ENCODE measurements at places on chromosomes 2 and 18. TPM values are rescaled to one million over a fixed set of nuclear protein-coding genes. Genes with fewer than 3 reads are reported as not detected.
A peak's percentile ranks its signal among the peaks of the same experiment; 100 is the strongest.

DNA sequence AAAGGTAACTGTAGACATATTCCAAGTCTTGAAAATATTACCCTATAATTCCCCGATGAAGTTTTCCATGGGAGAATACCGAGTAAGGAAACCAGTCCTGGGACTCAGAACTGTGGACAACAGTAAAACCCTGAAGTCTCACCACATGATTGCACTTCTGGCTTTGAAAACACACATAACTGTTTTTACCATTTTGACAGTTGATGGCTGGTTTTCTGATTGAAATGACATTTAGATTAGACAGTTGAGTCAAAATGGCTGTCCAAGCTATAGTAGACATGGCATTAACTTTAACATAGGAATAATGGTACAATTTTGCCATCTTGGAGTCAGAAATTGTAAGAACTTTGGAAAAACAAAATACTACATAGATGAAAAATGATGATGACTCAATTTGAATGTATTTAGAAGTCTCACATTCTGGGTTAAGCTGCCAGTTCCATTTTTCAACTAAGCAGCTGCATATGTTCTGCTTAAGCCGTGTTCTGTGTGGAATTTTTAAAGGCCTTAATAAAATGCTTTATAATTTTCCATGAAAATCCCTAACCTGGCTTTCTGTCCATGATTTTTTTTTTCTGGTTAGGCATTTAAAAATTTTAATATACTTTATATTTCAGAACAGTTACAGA lies 38.3 kb upstream of the WIPF1 start:
- DNase-seq: no peak

The SCN3A gene
- not detected for total RNA-seq

The DAW1 gene
- total RNA-seq: not detected

DNA sequence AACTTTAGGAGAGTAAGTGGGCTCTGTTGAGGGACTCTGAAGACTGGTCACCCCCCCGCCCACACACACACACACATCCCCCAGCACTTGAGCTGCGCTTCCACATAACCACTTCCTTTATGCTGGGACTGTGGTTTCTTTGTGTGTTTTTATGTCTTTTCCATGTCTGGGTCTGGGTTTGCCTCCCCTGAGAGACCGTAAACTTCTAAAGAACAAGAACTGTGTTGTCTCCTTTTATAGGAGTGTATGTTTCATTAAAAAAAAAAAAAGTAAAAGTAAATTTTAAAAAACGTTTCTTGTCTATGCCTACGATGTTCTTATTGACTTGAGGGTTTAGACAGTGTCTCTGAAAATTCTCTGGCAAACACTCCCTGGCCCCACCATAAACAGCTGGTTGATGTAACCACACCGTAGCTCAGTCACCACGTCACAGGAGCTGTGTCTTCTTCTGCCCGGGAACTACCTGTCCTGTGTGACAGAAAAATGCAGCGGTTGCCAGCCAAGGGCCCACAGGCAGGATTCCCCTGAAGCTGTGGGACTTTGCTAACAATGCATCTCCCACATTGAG lies 68.0 kb downstream of the KLHL29 start:
- peak; percentile 41 for DNase-seq

- DNase-seq: no peak
Measured at GRCh38 chr2:73297586-73297985, 4.2 kb upstream of the EGR4 start.

- DNase-seq: peak; percentile 74
Measured at GRCh38 chr2:148658807-148659722, 14.5 kb downstream of the EPC2 start.

DNA sequence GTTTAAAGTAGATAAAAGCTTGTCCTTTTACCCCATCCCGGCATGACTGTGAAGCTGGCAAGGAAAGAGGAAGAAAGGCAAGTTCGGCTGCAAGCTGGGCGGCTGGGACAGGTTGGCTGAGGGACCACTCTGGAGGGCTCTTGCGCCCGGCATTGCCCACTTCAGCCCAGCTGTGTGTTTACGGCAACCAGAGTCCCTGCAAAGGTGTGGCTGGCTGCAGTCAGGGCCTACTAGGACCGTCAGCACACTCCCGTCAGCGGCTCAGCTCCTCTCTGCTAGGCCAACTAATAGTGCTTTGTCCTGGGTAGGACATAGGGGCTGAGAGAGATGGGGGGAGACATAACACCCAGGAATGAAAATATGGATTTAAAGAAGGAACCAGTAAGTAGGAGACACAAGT lies 11.7 kb upstream of the SAP130 start:
- no peak for DNase-seq

The MOGAT1 gene
- total RNA-seq: not detected

DNA sequence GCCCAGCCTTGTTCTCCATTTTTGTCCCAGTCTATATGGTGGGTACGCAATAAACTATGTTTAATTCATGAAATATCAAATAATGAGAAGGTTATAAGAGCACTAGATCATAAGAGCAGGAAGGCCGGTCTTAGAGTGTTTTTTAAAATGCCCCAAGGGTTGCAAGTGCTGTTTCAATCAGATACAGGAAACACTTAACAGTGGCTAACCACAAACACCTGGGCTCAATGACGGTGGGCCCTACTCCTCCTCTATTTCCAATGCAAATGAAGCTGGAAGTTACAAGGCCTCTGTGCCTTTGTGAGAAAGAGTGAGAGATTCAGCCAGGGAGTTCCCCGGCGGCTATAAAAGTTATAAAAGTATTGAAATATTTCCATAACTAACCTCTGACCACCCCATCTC lies 18.9 kb upstream of the WDR33 start:
- peak; percentile 80 for DNase-seq

All from CD4-positive, alpha-beta memory T cell (primary cell).